Esophagus muscularis mucosa (tissue), 4 donors: ENCODE measurements at places on chromosomes 7 and 10. TPM values are rescaled to one million over a fixed set of nuclear protein-coding genes. Genes with fewer than 3 reads are reported as not detected.

Gene CTBP2
- 73.1 TPM for total RNA-seq

Gene EN2
- total RNA-seq: not detected

Gene REPIN1
- total RNA-seq: 117 TPM

Gene SYT15
- total RNA-seq: 4.8 TPM

Gene TAS2R4
- total RNA-seq: 0.33 TPM

Gene PRSS37
- not detected for total RNA-seq

Gene CRHR2
- total RNA-seq: 0.13 TPM

Gene RPP30
- 25.0 TPM for total RNA-seq

Gene ZEB1
- 189 TPM for total RNA-seq

Gene MET
- total RNA-seq: 19.4 TPM

Gene JAZF1
- 30.4 TPM for total RNA-seq

Gene CYP2C9
- not detected for total RNA-seq

Gene GPR15LG
- not detected for total RNA-seq

Gene PDE6C
- not detected for total RNA-seq
